Stimulated activated CD8-positive, alpha-beta memory T cell treated with anti-CD3 and anti-CD28 coated beads, Interleukin-4, amount 100 ng/mL, for 24 hours (primary cell): ENCODE measurements at places on chromosomes 3 and 15.

GRCh38 chr15:68265674-68266073, 11.9 kb upstream of the FEM1B start:
- no peak for DNase-seq

GRCh38 chr3:56928379-56929068, 126.8 kb upstream of the ARHGEF3 start:
- no peak for DNase-seq

DNA sequence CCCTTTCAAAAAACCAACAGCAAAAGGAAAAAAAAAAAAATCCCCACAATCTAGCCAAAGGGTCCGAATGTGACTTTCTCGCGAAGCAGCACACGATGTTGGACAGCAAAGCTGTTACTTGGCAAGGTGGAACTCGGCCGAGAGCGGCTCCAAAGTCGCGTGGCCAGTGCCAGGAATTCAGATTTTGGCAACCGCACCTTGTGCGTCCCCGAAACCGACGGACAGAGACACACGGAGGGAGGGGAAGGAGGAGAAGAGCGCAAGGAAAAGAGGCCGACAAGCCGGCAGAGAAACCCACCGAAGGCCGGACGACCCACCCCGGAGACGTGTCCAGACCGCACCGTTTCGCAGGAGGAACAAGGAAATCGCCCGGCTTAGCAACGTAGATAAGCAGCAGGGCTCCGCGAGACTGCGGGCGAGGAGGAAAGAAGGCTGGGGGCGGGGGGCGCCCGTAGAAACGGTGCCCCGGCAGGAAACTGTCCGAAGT, 517.3 kb downstream of the MECOM start:
- DNase-seq = no peak

DNA sequence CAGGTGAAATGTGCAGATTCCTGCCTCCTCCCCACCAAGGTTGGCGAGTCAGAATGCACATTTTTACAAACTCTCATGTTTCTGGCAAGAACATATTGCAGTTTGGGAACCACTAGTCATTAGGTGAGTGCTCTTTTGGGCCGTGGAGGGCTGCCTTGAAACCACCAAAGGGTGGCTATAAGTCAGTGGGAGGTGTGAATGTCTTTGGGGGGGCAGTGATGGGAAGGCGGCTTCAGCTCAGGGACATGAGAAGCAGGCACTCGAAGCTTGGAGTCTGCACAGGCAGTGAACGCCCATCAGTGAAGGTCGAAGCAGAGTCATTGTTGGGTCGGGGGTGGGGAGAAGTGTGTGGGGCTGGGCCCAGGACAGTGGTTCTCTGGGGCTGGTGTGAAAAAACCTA, 1.1 kb downstream of the NOX5 start:
- no peak for DNase-seq

DNA sequence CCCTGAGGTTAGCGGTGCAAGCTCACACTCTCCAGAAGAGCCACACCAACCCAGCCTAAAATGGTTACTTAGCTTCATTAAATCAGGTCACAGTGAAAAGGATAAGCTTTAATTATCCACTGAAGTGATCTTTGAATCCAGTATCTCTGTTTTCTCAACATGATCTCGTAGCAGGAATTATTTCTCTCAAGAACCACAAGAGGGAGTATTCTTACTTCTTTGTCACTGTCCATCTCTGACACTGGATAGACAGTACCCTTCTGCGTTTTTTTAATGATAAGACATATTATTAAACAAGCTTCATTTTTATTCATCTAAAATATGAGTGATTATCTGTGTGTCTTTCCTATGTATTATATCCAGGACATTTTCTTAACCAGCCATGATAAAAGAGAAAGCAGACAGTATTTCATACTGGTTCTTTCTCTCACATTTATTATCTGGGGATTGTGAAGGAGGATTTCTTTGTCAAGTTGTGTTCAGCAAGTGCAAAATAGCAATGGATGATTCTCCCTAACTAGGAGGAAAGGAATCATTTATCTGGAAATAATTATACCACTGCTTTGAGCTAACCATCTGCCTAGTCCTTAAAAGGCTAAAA, 105.4 kb upstream of the CCDC54 start:
- no peak for DNase-seq

GRCh38 chr15:78085928-78086327, 6.4 kb upstream of the SH2D7 start:
- no peak for DNase-seq
